ENCODE measurements at places on chromosomes 6 and 20. TPM values are rescaled to one million over a fixed set of nuclear protein-coding genes. Genes with fewer than 3 reads are reported as not detected.

- no peaks in the 10 kb centered on the region for H3K27me3 ChIP-seq
- DNase-seq: no peak
- peaks cover 5% of the 10 kb centered on the region for H3K4me1 ChIP-seq
Measured at GRCh38 chr6:25582101-25582500, 69.9 kb upstream of the SCGN start.

DNA sequence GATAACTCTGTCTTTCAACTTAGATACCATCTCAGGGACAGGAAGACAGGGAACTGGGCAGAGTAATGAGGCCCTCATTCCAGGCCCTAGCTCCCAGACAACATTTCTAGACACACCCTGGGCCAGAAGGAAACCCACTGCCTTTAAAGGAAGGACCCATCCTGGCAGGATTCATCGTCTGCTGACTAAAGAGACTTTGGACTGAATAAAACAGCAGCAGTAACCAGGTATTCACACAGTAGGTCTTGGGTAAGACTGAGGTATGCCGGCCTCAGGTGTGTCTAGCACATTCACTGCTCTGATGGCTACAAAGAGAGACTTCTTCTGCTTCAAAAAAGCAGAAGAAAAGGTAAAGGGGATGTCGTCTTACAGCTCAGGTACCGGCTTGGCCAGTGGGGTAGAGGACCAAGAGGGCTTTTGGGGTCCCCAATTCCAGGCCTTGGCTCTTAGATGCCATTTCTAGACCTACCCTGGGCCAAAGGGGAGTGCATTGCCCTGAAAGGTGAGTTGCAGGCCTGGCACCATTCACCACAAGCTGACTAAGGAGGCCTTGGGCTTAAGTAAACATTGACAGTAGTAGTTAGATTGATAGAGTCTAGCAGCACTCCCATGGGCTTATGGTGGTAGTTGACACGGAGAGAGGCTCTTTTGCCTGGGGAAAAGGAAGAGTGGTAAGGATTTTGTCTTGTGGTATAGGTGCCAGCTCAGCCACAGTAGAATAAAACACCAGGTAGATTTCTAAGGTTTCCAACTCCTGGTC lies 13.4 kb downstream of the SNX14 start:
- H3K36me3 ChIP-seq: peaks cover 6% of the 10 kb centered on the region
- no peaks in the 10 kb centered on the region for H3K27me3 ChIP-seq
- H3K27ac ChIP-seq: no peak overlapping the region
- H3K4me3 ChIP-seq: no peak overlapping the region

DNA sequence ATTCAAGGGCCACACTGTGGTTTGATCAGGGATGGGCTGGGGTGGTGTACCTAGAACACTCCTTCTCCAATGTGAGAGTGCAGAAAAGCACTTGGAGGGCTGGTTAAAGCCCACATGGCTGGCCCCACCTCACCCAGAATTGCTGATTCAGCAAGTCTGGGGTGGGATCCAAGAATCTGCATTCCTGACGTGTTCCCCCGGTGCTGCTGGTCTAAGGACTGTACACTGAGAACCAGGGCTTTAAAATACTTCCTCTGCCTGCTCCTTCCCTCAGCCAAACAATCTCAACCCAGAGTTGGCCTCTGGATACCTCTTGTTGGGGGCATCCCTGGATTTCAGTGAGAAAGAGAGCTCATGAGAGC lies 13.4 kb upstream of the OCSTAMP start:
- no peak overlapping the region for H3K27ac ChIP-seq
- no peak overlapping the region for H3K4me3 ChIP-seq
- no peaks in the 10 kb centered on the region for H3K4me1 ChIP-seq
- no peaks in the 10 kb centered on the region for H3K36me3 ChIP-seq

GRCh38 chr6:46901882-46902314 lies 19.8 kb downstream of the ADGRF5 start:
- no peak overlapping the region for H3K27ac ChIP-seq
- no peaks in the 10 kb centered on the region for H3K36me3 ChIP-seq
- H3K4me1 ChIP-seq: no peaks in the 10 kb centered on the region
- no peak for DNase-seq
- H3K27me3 ChIP-seq: no peaks in the 10 kb centered on the region
- no peak overlapping the region for H3K4me3 ChIP-seq

DNA sequence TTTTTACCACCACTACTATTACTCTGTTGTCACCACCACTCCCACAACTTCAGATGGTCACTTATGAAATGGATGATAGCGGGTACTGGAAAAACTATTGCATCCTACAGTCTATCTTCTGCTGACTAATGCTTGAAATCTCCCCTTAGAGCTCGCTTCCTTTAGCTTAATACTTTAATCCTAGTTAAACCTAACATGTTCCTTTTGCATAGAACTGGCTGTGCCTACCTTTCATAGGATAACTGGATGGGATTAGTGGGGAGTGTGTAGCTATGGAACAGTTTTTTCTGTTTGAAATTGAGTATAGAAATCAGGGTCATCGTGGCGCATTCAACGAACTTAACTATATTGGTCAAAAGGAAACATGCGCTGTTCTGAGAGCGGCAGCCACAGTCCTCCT lies 294.7 kb downstream of the FARS2 start:
- no peaks in the 10 kb centered on the region for H3K36me3 ChIP-seq
- DNase-seq: no peak
- no peak overlapping the region for H3K27ac ChIP-seq
- H3K4me3 ChIP-seq: no peak overlapping the region
- H3K4me1 ChIP-seq: peaks cover 10% of the 10 kb centered on the region

CTSA gene
- 41.5 TPM for total RNA-seq

All from GM12878 (cell line).